ENCODE measurements at places on chromosomes 11 and 22.

DNA sequence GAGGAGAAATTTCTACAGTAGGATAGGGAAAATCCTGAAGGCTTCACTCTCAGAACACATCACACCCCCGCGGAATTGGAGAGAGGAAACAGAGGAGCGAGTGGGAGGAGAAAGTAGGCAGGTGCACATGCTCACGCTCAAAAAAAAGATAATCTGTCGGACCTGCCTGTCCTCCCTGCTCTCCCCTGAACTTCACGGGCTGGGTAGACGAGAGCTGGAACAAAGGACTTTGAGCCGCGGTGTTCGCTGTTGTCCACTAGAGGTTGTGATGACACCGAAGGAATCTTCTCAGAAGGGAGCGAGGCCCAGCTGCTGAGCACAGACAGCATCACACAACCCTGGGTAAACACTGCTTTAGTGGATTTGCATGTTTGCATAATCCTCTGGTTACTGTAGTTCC, 5.0 kb downstream of the SEZ6L start:
- no peak for DNase-seq

DNA sequence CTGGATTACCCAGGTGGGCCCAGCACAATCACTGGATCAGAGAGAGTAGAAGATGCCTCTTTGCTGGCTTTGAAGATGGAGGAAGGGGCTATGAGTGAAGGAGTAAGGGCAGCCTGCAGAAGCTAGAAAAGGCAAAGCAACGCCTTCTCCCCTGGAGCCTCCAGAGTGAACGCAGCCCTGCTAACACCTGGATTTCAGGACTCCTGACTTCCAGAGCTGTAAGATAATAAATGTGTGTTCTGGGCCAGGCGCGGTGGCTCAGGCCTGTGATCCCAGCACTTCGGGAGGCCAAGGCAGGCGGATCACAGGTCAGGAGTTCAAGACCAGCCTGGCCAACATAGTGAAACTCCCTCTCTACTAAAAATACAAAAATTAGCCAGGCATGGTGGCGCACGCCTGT, 102.4 kb downstream of the MORC2 start:
- no peak for DNase-seq

DNA sequence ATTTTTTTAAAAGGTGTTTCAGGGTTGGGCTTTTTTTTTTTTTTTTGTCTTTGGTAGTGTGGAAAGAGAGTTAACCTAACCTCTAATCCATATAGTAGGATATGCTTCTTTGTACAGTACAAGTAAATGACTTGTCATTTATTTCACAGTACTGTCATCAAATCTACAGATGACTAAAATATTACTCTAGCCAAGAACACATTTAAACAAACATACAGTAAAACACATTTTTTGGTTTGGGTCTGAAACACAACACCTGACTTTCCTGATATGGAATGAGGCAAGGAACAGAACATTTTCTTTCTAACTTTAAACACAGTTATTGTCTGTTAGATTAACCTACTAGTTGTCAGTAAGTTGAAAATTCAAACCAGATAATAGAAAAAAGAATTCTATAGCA, 68.1 kb downstream of the IMMP1L start:
- DNase-seq: no peak

DNA sequence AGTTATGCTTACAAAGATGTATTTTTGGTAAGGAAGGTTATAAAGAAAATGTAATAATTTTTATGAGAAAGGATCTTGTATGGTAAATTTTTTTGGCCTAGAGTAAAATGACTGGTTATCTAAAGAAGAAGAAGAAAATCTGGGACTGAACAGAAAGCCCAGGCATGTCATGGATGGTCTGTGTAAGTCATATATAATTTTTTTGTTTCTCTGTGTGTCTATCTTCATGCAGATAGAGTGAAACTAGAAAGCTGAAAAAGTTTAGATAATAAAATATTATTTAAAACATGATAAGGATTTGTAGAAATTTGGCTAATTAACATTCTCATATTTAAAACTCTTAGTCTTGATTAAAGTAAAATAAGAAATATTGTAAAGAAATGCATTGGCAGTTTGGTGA, 27.6 kb upstream of the MPEG1 start:
- no peak for DNase-seq

DNA sequence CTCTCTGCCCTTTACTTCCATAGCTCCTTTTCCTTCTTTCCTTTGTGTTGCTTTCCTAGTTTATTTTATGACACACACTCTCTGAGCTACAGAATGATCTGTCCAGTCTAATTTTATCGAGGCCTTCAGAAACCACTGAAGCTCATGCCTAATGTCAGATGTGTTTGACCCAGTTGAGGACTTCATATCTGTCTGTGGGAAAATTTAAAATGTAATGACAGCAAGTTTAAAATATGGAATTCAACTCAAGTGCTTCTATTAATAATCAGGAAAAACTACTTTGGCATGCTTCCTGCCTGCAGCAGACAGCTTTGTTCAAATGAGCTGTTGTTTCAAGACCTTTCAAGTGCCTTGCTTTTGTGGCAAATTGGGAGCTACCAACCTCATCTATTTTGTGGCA, 261.8 kb upstream of the MTNR1B start:
- DNase-seq: no peak

GRCh38 chr11:86802601-86803051, 2.3 kb downstream of the PRSS23 start:
- no peak for DNase-seq

GRCh38 chr11:73965076-73965763, 14.4 kb downstream of the DNAJB13 start:
- DNase-seq: no peak

- no peak for DNase-seq
Measured at GRCh38 chr11:117045196-117045595, 53.0 kb downstream of the SIK3 start.

GRCh38 chr11:117862019-117862725, 14.3 kb downstream of the FXYD6 start:
- DNase-seq: no peak

GRCh38 chr11:43404406-43404805, 45.7 kb downstream of the TTC17 start:
- no peak for DNase-seq

DNA sequence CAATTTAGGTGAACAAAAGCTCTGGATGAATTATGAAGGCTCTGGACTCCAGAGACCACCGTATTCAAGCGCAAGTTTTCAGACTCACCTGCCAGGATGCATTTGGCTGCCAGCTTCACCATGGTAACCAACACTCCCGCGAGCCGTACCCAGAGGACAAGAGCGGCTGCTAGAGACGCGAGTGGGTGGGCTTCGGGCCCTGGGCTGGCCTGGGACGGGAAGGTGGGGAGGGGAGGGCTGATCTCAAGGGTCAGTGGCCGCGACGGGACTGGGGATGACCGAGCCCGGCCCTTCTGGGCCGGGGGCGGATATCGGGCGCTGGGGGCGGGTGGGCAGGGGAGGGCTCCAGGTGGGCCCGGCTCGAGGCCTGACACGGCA, 344 bp downstream of the IFT27 start:
- DNase-seq: peak; percentile 12

GRCh38 chr11:120208777-120209176, 2.1 kb upstream of the OAF start:
- DNase-seq: no peak

DNA sequence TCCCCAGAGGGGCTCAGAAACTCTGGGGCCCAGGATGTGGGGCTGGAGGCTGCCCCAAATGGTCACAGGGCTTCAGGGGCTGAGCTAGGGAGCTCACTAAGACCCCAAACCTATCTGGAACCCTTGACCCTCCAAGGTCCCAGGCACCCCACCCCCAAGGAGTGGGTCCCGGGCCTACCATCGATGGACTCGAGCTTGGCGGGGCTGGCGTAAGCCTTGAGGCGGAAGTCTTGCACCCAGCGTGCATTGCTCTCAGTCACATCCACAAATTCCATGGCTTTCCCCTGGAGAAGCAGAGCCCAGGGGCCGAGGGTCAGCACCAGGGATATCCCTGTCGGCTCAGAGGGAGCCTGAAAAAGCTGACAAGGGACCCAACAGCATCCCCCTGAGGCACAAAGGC, 3.5 kb downstream of the GATD1 start:
- no peak for DNase-seq

GRCh38 chr22:48739348-48740085, 1088.2 kb downstream of the BRD1 start:
- DNase-seq: no peak

Data from activated CD4-positive, CD25-positive, alpha-beta regulatory T cell treated with anti-CD3 and anti-CD28 coated beads, Interleukin-2, amount 50 U/mL, for 16 hours (primary cell).